Stimulated activated CD4-positive, alpha-beta T cell treated with anti-CD3 and anti-CD28 coated beads, Interleukin-1b, Interleukin-23, amount 100 ng/mL, for 1 hour (primary cell): ENCODE measurements at places on chromosomes 7 and 10.

DNA sequence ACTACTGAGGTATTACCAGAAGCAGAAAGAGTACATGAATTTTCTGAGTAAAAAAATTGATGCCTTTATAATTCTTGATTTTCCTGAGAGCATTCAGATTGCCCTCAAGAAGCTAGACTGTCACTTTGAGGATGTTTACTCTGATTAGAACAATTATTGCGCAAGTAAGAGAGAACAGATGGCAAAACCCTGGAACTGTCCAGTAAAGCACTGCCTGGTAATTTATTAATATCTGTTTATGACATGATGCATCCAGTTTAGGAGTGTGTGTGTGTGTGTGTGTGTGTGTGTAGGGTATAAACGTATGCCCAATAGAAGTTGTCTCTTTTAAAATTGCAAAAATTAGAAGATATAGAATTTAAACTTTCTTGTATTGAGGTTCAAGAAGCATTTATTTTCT, 379.7 kb downstream of the PHTF2 start:
- DNase-seq = no peak

DNA sequence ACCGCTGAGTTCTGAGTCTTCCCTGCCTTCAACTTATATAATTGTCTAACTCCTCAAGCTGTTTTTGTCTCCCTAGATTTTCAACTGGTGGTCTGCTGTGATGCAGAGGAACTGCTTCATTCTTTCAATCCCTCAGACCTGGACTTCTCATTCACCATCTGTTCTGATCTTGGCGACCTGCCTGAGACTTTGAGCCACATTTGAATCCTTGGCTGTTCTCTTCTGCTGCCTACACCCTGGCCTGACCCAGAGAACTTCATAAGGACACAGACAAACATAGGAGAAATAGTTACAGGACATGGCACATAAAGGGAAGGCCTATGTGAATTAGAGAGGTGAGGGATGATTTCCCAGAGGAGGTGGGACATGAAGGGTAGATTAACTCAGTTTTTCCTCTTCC, 326.7 kb downstream of the PTEN start:
- no peak for DNase-seq

DNA sequence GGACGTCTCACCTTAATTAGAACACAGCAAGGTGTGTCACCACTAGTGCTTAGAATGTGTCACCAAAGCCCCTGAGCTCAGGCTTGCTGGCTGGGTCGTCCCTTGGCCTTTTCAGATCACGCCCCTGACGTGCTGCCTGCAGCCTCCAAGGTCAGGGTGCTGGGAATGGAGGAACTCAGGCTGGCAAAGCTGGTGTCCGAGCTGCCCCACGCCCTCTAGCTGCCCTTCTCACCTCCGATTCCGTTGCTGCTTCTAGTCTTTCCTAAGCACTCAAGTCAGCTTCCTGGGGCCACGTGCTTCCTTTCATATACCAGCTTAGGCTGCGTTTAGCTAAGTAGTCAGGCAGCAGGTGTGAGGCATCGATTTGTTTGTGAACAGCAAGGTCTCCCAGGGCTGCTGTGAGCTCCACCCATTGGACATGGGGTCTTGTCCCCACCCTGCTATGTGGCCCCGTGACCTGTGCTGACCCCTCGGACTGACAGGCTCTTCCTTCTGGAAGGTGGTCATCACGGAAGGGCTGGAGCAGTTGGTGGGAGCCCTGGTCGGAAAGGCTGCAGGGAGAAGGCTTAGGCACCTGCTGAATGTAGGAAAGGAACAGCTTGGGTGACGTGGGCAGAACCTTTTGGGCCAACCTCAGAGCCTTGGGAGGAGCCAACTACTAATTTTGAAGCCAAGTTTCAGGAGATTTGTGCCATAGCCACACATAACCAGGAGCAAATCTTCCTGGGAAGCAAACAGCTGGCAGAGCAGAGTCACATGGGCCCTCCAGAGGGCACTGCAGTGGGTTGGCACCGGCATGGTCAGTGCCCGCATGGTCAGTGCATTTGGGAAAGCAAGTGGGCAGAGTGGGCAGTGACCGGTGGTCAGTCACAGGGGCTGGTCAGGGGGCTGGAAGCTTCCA, 28.8 kb downstream of the VIPR2 start:
- no peak for DNase-seq

GRCh38 chr10:70891627-70892026, 3.3 kb upstream of the PCBD1 start:
- DNase-seq = no peak
